Jurkat, Clone E6-1 (cell line): ENCODE measurements at places on chromosomes 12 and 14.

GRCh38 chr12:59904874-59905521 is 309.2 kb downstream of the SLC16A7 start:
- no peak for DNase-seq

DNA sequence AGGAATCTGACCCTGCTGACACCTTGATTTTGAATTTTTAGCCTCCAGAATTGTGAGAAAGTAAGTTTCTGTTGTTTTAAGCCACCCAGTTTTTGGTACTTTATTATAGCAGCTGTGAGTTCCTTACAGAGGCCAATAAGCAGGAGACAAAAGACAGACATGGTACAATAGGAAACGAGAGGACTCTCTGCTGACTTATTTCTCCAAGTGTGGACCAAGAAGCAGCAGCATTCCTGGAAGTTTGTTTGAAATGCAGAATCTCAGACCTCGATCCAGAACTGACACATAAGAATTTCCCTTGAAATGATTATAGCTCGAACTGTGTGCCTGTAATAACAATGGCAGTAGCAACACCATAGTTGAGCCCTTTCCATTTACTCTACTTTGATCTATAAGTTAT is 31.9 kb upstream of the LUM start:
- DNase-seq: no peak

DNA sequence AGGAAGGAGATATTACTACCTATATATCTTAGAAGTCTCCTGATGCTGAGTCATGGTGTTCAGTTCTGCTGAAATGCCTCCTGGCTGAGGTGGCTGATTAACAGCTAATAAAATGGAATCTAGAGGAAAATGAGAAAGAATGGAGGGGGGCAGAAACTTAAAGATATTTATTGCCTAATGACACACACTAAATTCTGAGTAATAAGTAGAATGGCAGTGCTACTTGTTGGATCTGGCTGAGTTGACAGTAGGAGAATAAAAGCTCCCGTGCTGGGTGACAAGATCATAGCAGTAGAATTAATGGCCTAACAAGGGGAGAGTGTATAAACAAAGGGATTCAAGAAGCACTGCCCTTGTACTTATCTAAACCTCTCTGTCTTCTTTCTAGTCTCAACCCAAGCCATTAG is 137.5 kb downstream of the CNTN1 start:
- no peak for DNase-seq

DNA sequence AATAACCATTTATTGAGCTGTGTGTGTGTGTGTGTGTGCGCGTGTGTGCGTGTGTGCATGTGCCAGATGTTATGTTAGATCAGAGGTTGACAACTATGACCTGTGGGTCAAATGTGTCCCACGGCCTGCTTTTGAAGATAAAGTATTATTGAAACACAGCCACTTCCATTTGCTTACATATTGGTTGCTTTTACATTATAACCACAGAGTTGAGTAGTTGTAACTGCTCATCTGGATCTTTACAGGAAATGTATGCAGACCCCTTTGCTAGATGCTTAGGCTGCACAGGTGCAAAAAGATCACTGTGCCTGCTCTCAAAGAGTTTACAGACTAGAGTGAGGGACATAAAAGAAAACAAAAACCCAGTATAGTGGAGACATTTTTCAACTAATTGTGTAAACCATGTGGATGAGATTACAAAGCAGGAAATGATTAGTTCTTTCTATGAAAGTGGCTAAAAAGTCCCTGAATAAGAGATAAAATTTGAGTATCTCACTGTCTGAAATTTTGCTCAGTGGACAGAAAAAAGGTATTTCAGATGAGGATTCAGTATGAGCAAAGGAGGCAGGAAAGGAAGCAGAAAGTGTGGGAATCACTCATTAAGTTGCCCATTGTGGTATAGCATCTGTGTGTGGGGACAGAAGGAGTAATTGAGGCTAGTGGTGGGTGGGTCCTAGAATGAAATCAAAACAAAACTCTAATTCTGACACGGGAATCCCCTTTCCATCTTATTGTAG is 188.4 kb downstream of the PAH start:
- peak; percentile 26 for DNase-seq

GRCh38 chr14:98914942-98915341 is 357.1 kb downstream of the BCL11B start:
- DNase-seq: no peak

DNA sequence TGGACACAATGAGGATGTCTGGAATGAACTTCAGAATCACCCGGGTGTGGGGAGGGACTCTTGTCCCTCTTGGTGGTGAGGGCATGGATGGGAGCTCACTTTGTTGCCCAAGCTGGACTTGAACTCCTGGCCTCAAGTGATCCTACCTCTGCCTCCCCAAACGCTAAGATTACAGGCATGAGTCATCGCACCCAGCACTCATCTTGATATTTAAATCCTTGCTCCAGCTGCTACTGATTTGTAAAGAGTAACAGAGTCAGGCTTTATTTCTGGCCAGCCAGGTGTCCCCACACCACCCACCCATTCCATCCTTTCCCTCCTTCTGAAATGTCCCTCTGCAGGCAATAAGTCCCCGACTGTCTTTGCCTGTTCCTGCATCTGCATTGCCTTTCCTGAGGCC is 4.9 kb downstream of the DDX54 start:
- DNase-seq: no peak

DNA sequence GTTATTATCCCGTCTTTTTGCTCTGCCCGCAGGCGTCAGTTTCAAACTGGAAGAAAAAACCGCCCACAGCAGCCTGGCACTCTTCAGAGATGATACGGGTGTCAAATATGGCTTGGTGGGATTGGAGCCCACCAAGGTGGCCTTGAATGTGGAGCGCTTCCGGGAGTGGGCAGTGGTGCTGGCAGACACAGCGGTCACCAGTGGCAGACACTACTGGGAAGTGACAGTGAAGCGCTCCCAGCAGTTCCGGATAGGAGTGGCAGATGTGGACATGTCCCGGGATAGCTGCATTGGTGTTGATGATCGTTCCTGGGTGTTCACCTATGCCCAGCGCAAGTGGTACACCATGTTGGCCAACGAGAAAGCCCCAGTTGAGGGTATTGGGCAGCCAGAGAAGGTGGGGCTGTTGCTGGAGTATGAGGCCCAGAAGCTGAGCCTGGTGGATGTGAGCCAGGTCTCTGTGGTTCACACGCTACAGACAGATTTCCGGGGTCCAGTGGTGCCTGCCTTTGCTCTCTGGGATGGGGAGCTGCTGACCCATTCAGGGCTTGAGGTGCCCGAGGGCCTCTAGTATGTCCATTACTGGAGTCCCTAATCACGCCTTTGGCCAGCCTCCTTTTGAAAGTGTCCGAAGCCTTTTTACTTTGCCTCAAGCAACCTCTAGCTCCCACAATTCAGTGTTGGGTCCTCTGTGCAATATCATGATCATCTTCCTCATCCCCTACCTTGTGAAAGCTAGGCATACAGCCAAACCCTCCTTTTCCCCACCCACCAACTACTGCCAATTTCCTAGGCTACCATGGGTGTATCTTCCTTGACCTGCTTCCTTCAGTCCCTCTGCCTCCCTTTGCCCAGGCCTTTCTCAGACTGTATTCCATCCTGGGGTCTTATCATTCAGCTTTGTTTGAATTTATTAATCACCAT is 891 bp downstream of the SPRYD4 start:
- DNase-seq: no peak

DNA sequence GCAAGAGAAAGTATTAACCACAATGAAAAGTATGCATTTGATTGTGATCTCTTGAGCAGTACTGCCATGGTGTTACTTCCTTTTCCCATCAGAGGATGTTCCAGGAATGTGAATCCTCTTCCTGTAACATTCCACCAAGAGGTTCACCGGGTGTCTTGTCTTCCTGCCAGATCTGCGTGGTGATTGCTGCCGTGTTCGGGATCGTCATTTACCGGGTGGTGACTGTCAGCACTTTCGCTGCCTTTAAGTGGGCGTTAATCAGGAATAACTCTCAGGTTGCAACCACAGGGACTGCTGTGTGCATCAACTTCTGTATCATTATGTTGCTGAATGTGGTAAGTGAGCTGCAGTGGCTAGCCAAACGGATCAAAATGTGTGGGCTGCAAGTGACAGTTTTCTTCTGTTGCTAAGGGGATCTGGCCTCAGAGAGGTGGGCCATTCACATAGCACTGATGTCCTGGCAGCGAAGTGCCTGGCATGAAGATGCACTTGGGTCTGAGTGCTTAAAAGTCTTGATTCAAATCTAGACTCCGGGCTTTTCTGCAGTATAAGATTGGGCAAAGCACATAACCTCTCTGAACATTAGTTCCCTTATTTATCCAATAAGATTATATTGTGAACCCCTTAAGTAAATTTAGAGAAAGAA is 123.4 kb downstream of the SLC5A8 start:
- no peak for DNase-seq

GRCh38 chr12:82537436-82537835 is 149.3 kb upstream of the TMTC2 start:
- no peak for DNase-seq

DNA sequence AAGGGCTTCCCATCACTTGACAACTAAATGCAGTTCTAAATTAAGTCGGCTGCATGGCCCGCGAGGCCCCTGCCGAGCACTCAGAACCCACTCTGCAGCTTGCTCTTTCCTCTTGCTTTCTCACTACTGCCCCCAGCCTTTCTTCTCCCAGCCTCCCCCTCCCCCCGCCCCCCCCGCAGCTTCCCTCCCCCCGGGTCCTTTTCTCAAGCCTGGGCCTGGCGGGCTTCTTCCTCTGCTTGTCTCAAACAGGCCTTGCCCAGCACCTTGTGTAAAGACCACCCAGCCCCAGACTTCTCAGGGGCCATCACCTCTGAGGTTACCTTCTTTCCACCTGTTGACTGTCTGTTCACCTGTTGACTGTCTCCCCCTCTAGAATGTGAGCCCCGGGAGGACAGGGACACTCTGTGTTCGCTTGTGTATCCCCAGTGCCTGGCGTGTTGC is 1.1 kb downstream of the CYP46A1 start:
- DNase-seq: no peak

DNA sequence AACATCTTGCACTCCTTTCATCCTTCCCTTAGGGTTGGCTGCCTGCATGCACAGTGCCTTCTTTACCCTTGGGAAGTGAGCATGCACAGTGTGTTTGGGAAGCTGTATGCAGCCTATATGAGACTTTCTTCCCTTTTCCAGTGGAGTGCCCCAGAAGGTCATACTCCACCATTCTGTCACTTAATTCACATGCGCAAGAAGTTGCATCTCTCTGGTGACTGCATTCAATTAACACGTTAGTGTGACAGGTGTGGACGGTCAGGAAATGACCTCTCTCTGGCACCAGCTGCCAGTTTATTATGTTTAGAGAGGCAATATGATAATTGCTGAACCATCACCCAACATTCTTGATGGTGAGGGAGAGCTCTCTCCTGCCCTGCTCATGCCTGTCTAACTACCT is 770.0 kb downstream of the FLRT2 start:
- no peak for DNase-seq

GRCh38 chr14:59041308-59041707 is 147.2 kb upstream of the DAAM1 start:
- DNase-seq: no peak

GRCh38 chr12:2832550-2833127 is 2.2 kb downstream of the NRIP2 start:
- DNase-seq: no peak

DNA sequence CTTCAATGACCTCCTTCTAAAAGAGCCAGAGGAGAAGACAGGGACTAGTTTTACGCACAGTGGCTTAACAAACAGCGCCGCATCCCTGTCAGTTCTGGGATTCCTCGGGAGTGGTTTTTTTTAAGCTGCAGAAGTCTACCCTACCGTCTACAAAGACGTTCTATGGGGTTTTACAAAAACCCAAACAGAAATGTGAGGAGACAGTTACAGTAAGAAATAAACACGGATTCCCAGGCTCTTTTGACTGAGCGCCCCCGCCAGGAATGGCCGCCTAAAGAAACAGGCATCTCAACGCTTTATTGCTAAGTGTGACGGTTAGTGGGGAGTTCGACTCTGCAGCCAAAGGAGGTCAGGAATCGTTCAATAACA is 484 bp downstream of the ALKBH1 start:
- DNase-seq: no peak

DNA sequence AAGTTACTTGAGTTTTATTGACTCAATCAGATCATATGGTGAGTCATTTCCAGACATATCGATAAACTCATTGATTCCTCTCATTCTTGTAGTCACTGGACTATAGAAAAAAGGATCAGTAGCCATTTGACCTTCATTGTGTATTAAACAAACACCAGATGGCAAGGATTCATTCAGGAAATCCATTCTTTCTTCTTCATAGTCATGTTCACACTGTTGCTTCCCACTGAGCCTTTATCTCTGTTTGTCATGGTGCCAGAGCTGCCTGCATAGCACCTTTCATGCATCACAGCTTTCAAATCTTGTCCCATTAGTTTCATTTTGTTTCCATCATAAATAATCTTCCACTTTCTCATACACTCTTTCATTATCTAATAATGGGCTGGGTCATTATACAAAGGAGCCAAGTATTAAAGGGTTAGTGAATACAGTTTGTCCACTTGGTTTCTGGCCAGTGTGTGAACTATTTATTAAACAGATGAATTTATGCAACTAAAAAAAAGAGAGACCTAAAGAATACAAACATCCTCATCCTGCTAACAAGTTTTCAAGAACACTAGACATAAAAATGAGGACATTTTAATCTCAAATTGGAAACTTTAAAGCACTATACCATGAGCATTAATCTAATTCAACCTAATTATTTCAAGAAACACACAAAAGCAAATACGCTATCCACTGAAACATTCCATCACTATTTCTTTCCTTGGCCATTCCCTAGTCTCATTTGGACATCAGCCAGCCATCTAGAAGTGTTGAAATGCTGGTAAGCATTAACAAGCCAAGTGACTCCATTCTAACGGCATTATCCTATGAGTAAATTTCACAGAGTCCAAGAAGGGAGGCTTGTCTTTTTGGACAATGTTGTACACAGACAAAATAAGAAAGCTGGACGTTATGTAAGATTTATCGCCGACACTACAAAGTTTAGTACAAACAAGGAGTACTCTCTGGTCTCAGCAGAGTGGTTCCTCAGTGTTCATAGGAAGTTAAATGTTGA is 476.5 kb downstream of the FOXG1 start:
- DNase-seq: no peak

DNA sequence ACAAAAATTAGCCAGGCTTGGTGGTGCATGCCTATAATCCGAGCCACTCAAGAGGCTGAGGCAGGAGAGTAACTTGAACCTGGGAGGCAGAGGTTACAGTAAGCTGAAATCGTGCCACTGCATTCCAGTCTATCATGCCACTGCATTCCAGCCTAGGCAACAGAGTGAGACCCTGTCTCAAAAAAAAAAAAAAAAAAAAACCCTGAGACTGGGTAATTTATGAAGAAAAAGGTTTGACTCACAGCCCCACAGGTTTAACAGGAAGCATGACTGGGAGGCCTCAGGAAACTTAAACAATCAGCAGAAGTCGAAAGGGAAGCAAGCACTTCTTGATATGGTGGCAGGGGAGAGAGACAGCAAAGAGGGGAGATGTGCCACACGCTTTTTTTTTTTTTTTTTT is 123.2 kb downstream of the GXYLT1 start:
- DNase-seq: no peak

GRCh38 chr14:35495278-35495677 is 38.7 kb upstream of the INSM2 start:
- DNase-seq: no peak

DNA sequence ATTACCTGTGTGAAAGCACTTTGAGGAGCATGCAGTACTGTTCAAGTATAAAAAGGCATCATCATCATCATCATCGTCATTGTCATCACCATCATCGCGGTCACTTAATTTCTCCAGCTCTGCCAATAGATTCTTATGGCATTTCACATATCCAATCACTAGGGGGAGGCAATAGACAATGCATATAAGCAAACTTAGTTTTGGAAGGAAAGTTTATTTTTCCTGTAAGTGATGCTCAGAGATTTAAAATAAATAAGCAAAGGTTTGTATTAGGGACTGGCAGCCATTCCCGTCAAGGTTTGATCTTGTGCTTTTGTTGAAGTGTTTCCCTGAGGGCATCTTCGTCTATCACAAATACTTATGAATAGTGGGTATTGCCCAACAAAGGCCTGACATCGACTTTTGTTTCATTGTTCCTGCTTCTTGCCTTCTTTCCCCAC is 127.4 kb downstream of the KTN1 start:
- peak; percentile 39 for DNase-seq
